ENCODE measurements at places on chromosomes 7 and 10.

- DNase-seq, result no peak
Measured at GRCh38 chr7:148623586-148624282, 33.2 kb downstream of the C7orf33 start.

DNA sequence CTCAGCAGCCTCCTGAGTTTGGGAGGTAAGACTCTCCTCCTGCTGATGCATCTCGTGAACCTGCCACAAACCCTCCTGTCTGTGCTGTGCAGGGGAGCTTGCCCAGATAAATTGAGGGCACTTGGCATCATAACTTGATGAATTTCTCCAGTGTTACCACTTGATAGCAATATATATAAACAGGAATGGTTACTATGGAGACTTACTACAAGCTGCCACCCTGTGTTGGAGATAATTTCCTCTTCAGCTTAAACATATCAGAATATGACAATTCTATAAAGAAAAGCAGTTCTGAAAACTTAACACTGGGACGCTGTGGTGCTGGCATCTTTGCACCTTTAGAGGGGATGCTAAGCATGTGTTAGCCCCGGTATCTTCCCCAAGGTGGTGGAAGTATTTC is 14.9 kb downstream of the PFKFB3 start:
- no peak for DNase-seq

- no peak for DNase-seq
Measured at GRCh38 chr10:33975481-33975880, 641.0 kb upstream of the NRP1 start.

GRCh38 chr10:12432402-12433189 is 83.2 kb downstream of the CAMK1D start:
- DNase-seq, result peak; percentile 47

DNA sequence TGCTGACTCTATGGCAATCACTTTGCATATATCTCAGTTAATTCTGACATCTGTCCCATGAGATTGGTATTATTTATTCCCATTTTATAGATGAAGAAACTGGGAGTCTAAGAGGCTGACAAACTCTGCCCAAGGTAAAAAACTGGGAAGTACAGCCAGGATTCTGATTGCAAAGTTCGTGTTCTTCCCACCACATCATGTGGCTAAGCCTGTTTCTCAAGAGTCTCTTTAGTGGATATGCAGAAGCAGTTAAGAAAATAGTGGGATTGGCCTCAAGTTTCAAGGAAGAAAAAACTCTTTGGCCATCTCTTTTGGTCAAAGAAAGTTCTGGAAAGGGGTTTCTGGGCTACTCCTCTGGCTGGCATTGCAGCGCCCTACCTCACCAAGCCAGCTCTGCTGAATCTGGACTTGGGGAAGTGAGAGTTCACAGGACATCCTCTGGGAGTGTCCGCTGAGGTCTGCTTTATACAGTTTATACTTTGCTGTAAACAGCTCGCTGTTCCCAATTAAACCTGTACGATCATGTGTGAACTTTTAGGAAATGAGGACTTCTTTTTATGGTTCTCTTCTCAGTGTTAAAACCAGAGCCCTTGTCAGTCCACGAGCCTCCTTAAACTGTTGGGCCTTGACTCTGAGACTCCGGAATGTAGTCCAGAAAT is 12.2 kb upstream of the BMPR1A start:
- DNase-seq, result no peak

- DNase-seq, result no peak
Measured at GRCh38 chr10:42753126-42753506, 29.5 kb upstream of the BMS1 start.

DNA sequence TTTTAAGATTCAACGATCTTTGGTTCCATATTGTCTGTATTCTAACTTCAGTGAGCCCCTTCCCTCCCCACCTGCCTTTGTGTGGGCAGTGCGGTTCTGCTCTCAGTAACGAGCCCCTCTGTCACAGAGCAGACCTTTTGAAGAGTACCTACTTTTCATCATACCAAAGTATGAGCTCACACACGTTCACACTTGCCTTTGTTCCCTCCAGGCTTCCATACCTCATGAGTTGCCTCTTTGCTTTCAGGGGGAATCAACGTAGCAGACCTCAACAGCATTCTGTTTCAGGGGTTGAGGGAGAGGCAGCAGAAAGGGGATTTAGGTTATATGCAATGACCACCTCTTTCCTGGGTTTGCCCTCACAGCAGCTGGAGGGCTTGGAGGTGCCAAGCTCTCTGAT is 211.4 kb upstream of the MDFIC start:
- no peak for DNase-seq

DNA sequence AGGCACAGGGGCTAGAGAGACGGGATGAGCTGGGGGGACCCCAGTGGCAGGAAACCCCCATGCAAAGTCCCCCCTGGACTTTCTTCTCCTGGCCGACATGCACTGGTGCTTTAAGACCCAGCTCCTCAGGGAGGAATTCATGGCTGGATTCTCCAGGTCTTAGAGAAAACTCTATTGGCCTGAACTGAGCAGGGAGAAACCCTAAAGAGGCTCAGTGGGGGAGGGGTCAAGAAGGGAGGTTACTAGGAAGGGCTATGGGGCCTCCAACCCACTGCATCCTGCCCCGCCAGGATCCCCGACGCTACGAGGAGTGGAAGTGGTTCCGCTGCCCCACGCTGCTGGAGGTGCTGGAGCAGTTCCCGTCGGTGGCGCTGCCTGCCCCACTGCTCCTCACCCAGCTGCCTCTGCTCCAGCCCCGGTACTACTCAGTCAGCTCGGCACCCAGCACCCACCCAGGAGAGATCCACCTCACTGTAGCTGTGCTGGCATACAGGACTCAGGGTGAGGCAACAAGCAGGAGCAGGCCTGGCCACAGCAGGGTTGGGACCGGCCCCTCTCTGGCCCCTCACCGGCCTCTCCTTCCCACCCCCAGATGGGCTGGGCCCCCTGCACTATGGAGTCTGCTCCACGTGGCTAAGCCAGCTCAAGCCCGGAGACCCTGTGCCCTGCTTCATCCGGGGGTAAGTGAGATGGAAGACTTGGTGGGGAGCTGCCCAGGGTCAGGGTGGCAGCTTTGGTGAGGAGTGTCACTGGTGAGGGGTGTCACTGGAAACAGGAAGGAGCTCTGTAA is 13.8 kb downstream of the ATG9B start:
- no peak for DNase-seq

GRCh38 chr7:28347475-28348318 is 64.6 kb upstream of the CREB5 start:
- no peak for DNase-seq

- no peak for DNase-seq
Measured at GRCh38 chr10:4094751-4095150, 309.7 kb upstream of the KLF6 start.

DNA sequence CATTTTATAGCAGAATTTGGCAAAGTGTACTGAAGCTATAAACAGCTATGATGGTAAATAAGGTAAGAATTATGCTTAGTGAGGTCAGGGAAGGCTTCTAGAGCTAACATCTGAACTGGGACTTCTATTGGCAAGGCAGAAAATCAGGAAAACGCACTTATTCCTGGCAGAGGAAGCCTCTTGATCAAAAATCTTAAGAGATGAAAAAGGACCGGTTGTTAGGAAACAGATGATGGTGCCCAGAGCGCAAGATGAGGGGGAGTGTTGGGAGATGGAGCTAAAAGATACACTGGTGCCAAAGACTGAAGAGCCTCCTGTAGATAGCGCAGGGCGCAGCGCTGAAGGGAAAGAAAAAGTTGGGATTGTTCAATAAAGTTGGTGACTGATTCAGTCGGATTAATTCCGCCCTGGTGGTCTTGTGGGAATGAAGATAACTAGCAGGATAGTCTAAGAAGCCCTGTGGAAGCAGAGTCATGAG is 550 bp upstream of the CALU start:
- DNase-seq, result no peak

DNA sequence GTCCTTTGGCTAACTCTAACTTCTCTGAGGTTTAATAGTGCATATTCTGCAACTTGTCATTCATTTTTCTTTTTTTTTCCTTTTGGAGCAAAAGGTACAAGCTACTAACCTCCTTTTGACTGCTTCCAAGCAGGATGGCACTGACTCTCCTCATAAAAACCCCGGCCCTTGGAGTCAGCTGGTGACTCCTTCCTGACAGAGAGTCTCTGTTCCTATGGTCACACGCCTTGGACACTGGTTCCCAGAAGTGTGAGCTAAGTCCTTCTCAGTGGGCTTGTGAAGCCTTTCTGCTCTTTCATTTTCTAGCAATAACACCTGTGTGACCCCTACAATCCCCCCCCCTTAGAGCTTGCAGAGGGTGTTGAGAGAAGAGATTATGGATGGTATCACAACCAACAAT is 21.7 kb downstream of the DOCK4 start:
- no peak for DNase-seq

GRCh38 chr7:130940907-130941306 is 206.9 kb upstream of the KLF14 start:
- no peak for DNase-seq

DNA sequence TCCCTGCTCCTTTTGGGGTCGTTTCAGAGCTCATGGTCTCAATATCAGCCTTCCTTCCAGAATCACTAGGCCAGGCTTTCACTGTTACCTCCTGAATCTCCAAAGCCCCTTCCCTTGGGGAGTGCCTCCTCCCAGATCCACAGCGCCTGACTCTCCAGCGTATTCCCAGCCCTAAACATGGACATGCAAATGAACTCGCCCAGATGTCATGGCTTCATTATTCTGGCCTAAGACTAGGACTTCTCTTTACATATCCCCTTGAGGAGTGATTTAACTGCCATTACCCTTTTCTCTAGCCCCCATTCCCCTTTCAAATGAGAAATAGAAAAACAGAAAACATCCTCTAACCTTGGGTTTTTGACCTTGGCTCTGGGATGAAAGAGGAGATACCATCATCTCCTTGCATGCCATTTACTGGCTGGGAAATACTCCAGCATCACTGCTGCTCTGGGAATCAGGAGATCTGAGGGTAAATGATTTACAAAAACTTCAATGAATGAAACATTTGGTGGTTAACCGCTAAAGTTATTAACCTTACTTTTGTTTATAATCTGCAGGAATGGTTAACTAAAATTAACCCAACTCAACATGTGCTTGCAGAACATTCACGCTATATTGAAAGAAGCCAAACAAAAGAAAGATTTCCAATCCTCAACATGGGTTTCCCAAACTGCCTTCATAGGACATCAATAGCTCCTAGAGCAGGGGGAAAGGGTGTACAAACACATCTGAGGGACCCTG is 37.0 kb downstream of the FAM171A1 start:
- DNase-seq, result no peak

- DNase-seq, result no peak
Measured at GRCh38 chr7:20085086-20085485, 132.1 kb downstream of the MACC1 start.

DNA sequence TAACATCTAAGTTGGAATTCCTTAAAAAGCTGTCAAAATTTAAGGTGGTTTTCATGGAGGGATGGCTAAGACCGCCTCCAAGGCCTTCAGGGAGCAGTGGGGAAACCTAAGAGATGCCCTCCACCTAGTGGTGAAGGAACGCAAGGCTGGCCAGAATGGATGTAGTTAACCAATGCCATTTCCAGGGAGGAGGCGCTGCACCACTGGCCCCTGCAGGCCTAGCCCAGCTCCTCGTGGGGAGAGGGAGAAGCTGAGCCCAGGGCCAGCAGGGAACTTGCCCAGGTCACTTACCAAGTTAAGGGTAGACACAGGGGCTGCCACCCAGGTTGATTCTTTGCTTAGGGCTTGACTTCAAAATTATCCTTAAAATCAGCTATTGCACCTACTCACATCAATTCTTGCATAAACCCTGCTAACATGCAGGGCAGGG is 32.0 kb downstream of the FIGNL1 start:
- DNase-seq, result no peak

DNA sequence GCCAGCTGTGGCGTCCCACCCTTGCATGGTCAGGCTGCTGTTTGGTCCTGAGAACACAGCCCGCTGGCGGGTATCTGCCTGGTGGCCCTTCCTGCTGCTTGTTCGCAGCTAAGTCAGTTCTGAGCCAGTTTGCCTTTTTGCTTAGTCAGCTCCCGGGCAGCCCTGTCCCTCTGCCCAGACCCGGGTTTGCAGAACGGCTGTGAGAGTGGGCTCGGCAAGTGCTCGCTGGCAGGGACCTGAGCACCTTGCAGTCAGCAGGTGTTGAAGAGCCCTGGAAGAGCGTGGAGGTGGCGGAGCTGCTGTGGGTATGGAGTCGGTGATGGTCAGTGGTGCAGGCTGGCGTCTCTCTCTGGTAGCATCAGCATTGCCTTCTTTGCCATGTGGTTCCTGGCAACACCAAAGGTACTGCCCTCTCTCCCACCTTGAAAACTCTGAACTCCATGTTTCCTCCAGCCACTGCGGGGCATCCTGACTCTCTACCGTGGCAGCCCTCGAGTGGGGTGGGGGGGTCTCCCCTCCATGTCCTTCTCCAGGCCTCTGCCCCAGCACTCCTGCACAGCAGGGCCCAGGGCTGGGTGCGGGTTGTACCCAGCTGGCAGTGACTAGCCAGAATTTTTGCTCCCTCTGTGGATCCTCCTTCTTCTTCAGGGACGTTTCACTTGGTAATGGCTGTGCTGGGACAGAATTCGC is 4.6 kb downstream of the INPP5A start:
- DNase-seq, result no peak

DNA sequence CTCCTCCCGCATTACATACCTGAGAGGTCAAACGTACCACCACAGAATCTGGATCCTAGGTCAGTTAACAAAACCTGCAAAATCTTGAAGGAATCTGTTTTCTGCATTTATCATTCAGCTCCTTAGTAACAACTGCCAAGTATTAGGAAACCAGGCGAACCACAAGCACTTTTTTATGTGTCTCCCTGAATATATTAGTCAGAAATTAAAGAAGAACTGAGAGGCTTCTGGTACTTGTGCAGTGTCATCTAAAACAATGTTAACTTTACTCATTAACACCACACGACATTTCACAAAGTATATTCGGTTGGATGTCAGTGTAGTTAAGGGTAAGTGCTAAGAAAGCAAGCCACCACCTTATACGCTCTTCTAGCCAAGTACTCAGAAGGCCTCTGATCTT is 2.5 kb downstream of the CCDC6 start:
- no peak for DNase-seq

- DNase-seq, result no peak
Measured at GRCh38 chr10:113917636-113918035, 63.2 kb downstream of the NHLRC2 start.

- no peak for DNase-seq
Measured at GRCh38 chr10:97512993-97513392, 14.3 kb downstream of the UBTD1 start.

GRCh38 chr10:104350127-104350635 is 3.5 kb upstream of the CFAP58 start:
- peak; percentile 2 for DNase-seq

- DNase-seq, result no peak
Measured at GRCh38 chr7:158249692-158250091, 337.9 kb downstream of the PTPRN2 start.

- no peak for DNase-seq
Measured at GRCh38 chr10:110163841-110164240, 43.6 kb upstream of the MXI1 start.

Measured in NCI-H187 treated with DMSO at 0.1 percent for 48 hours (cell line).